Left renal cortex interstitium (tissue), 4 donors: ENCODE measurements at places on chromosomes 16 and 17.

GRCh38 chr16:52578829-52579498 lies 32.0 kb upstream of the TOX3 start:
- DNase-seq: no peak

DNA sequence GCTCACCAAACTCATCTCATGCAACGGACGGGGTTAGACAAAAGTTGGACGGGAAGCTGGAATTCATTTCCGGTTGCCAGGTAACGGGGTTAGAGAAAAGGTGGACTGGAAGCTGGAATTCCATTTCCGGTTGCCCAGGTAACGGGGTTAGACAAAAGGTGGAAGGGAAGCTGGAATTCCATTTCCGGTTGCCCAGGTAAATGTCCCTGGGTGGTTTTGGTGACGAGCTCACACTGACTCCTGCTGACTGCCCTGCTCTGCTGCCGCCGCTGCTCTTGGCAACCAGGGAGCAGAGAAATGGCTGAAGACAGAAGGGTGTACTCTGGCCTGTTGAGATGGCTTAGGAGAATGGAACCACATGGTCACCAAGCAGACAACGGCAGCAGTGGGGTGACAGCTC lies 170.3 kb upstream of the RPH3AL start:
- no peak for DNase-seq

- DNase-seq: no peak
Measured at GRCh38 chr17:82600731-82601446, 47.4 kb downstream of the WDR45B start.

- no peak for DNase-seq
Measured at GRCh38 chr17:56347639-56348038, 194.4 kb downstream of the ANKFN1 start.

DNA sequence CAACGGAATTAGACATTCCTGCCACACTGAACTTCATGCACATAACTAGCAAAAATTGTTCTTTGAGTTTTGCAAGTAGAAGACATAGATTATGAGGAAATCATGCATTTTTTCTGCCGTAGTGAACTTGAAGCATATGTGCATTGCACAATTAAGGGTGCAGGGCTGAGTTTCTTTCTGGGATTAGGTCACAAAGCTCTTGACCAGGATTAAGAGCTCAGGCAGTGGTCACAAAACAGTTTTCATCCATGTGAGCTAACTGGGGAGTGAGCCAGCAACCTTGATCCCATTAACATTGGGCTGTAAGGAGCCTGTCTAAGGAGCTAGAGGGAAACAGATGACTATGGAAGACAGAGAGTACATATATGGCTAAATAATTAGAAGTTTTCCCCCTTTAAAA lies 143.7 kb downstream of the PMP22 start:
- DNase-seq: no peak
